BJ (cell line): ENCODE measurements at places on chromosomes 5 and 9. TPM values are rescaled to one million over a fixed set of nuclear protein-coding genes. Genes with fewer than 3 reads are reported as not detected.
A peak's percentile ranks its signal among the peaks of the same experiment; 100 is the strongest.

- DNase-seq = no peak
These were observed 83.9 kb downstream of the PRLR start for GRCh38 chr5:35146406-35146805.

DNA sequence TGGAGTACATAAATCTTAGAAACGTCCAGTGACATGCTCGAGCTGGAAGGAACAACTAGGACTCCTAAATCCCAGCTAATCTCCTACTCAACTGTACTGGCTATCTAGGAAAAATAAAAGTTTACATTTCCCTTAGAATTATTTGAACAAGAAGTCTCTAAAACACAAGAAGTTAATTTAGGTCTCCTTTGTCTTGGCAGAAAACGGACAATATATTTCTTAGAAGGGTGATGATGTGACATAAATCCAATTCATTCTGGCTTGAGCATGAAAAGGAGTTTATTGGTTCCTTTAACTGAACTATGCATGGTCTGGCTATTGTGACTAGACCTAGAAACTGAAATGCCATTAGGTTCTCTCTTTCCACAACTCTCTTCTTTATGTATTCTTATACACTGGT lies 1242.2 kb upstream of the DMAC1 start:
- DNase-seq = no peak

GRCh38 chr5:44797841-44798240 lies 10.9 kb upstream of the MRPS30 start:
- no peak for DNase-seq

GRCh38 chr5:58967597-58968281 lies 384.9 kb downstream of the RAB3C start:
- no peak for DNase-seq

DNA sequence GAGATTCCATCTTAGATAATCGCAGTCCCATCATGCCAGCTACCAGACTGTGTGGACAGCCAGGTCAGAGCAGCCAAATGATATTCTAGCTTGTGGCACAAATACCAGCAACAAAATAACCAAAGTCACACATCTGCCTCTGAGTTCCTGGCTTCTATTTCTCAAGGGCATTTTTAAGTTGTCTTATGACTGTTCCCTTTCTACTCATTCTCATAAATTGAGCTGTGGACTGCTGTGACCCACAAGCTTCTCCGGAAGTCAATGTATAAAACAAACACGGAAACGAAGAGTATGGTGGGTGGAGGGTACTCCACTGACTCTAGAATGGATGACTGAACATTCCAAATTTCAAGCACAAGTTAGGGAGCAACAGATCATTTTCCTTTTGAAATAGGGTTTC lies 43.9 kb downstream of the PDCD1LG2 start:
- DNase-seq = no peak

GRCh38 chr5:109693535-109694400 lies 4.0 kb downstream of the MAN2A1 start:
- DNase-seq = no peak

DNA sequence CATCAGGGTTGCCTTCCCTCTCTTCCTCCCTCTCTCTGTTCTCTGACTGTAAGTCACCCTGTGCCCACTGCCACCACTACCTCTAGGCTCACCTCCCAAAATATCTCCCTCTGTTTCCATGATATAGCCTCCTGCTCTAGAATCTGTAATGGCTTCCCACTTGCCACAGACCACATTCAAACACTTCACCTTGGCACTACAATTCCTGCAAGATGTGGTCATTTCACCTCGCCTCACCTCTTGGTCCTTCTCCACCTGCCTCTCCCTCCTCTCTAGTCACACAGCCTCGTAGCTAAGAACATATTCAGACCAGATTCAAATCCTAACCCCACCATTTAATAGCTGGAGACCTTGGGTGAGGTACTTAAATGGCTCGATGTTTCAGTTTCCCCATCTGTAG lies 56.9 kb downstream of the SERINC5 start:
- DNase-seq = no peak

GRCh38 chr5:167861129-167861927 lies 430.1 kb upstream of the WWC1 start:
- no peak for DNase-seq

DNA sequence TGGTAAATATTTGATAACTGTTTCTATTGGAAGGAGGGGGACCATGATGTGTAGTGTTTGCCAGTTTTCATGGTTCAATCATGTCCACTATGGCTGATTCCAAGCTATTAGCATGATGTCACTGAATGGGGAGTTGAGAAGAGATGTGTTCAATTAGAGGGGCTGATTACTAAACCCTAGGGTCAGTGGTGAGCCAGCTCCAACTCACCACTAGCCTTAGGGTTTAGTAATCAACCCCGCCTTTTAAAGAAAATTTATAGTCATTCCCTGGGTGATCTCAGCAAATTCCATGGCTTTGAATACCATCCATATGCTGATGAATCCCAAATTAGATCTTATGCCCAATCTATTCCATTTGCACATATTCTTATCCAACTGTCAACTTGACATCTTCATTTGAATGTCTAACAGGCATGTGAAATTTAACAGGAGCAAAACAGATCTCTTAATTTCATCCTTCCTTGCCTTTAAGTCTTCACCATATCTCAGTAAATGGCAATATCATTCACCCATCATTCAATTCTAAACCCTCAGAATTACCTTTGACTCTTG lies 98.8 kb downstream of the GCNT1 start:
- peak; percentile 46 for DNase-seq

DNA sequence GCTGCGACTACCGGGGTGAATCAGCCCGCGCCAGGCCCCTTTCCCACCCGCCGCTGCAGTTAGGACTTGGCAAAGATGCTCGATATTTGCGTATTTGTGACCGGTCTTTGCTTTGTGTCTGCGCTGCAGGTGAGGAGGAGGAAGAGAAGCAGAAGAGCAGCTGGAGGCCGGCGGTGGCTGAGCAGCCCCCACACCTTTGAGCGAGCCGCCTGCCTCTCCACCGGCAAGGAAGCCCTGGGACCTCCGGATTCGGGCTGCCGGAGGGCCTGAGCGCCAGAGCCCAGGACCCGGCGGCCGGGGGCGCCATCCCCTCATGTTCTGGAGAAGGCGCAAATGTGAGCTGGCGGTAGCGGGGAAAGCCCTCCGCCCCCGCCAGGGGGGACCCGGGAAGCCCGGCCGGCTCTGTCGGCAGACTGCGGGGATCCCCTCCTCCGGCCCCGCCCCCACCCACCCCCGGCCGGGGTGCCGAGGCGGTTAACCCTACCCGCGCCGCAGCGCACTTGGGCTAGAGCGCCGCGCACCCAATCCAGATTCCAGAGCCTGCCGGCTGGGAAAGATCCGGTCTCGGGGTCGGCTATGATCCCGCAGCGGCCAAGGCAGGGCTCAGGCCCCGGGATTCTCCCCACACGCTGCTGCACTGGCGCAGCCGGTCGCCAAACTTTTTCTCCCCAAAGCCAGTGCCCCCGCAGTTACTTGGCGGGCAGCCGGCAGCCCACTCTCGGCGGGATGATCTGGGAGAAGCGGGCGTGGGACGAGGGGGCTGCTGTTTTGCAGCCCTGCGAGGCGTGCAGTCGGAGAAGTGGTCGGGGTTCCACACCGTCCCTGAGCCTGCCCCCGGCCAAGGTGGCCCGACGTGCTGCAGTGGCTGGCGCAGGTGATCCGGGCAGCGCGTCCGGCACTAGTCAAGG lies 800 bp upstream of the KCNN2 start:
- no peak for DNase-seq

DNA sequence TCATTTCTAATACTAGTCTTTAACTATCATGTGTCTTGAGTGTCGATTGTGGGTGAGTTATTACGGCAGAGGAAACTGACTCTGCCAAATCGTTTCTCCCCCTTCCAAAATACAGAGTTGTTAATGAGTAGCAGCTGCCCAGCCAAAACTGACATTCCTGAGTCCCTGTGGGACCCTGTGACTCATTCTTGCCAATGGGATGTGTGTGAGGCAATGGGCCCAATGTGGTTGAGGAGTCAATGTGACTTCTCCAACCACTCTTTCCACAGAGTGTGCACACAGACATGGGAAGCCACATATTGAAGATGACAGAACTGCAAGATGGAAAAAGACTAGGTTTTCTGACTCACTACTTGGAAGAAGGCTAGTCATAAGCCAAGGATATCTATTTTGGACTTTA lies 434.7 kb downstream of the DTWD2 start:
- peak; percentile 97 for DNase-seq

GRCh38 chr5:17157294-17157693 lies 60.1 kb upstream of the BASP1 start:
- peak; percentile 54 for DNase-seq

DNA sequence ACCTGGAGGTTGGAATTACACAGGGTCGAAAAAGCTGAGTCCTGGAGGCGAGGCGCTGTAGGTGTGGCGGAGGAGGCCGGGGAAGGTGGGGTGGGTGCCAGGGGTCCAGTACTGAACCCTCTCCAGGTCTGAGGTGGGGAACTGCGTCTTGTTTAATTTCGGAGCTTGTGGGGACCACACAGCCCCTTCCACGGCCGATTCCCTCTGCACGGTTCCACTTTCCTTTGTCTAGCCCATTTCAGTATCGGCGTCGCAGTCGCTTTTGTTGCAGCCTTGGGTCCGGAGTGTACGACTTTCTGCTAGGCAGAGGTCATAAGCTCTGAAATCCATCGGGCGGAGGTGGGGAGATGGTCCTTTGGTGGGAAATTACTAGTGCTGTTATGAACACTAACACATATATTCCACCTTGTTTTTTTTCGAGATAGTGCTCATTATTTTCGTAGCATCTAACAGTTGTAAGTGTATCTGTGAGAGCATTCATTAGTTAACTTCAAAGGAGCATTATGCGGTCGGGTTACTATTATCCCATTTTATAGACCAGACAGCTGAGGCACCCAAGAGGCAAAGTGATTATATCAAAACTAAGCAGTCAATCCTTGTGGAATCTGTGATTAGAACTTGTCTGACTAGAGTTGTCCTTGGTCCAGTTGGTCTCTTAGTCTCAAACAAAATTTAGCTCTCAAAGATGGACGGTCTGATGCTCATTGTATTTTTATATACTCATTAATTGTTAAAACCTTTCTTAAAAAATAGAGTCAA lies 737 bp downstream of the RNF180 start:
- no peak for DNase-seq

BRD8 gene
- polyA plus RNA-seq = 51.7 and 56.8 TPM in 2 replicates

SIT1 gene
- polyA plus RNA-seq = not detected in 2 replicates

MARCOL gene
- polyA plus RNA-seq = not detected in 2 replicates

RASGEF1C gene
- polyA plus RNA-seq = not detected in 2 replicates

OLFML2A gene
- polyA plus RNA-seq = 2.0 and 2.5 TPM in 2 replicates

AGXT2 gene
- not detected in 2 replicates for polyA plus RNA-seq

NTRK2 gene
- 2.0 and 2.1 TPM in 2 replicates for polyA plus RNA-seq
